HCT116 (cell line): ENCODE measurements at places on chromosomes 6 and 20.

DNA sequence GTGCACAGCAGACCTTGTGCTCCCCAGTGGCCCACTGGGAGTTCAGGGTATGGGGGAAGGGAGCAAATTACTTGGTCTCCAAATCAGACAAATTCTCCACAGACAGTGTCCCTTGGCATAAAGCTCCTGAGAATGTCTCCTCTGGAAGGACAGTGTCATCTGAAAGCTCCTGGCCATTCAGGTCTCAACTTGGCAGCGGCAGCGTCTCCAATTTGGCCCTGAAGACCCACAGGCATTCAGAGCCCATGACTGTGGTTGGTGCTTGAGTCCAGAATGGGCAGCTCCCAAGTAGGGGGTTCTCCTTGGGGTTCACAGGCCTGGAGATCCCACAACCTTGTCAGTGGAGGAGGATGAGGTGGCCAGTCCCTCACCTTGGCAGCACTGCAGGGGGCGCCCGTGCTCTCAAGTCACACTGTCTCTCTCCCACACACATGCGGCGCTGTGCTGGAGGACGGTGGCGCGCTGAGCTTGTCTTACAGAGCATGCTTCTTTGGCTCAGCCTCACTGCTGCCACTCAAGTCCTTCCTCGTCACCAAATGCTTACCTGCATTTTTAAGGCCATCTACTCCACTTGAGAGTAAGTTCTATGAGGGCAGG, 20.7 kb downstream of the DYNLRB1 start:
- DNase-seq = no peak

DNA sequence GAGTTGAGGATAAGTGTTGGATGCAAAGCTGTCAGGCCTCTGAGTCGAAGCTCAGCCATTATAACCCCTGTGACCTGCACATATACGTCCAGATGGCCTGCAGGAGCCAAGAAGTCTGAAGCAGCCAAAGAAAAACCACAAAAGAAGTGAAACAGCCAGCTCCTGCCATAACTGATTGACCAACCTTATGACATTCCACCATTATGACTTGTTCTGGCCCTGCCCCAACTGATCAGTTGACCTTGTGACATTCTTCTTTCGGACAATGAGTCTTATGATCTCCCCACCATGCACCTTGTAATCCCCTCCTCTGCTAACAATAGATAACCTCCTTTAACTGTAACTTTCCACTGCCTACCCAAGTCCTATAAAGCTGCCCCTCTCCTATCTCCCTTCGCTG, 133.7 kb upstream of the AGPAT4 start:
- DNase-seq = no peak

- no peak for DNase-seq
Observed at GRCh38 chr20:55778796-55779195, 226.5 kb downstream of the CBLN4 start.

DNA sequence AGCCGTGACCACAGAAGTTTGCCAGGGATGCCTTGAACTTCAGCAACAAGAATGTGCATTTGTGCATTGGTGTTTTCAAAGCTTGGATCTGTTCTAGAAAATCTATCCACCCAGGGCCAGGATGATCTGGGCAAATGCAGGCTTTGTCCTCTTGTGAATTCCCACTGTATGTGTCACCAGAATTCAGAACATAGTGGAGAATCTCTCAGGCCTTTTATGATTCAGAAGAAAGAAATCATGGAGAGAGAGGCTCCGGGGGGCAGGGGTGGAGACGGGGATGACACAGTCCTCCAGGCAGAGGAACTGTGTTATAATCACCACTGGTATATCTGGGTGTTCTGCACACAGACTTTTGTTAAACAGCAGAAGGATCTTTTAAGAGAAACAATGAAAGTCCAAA, 304.1 kb downstream of the CDH4 start:
- no peak for DNase-seq

- no peak for DNase-seq
Observed at GRCh38 chr6:7111095-7111690, 3.4 kb downstream of the RREB1 start.

DNA sequence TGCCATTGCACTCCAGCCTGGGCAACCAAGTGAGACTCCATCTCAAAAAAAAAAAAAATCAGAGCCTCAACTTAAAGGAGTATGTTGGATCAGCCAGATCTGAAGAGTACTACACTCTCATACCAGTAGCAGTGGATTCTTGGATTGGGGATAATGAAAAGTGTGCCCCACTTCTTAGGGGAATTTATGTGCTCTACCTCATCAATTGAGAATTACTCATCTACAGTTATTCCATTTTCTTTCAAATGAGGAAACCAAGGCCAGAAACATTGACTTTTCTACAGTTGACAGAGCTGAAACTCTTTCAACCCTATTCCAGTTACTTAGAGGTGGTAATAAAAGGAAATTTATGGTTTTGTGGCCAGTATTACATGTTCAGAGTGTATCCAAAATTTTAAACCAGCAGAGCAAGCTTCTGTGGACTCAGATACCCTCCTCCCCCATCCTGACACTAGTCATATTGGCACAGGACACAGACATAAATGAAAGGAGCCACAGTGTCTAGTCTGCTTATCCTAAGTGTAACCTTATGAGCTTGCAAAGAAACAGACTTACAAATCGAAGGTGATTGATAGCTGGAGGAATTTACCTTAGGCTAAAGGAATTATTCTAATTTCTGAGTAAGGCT, 51.2 kb downstream of the ORC3 start:
- DNase-seq = no peak
